SJSA1 (cell line): ENCODE measurements at places on chromosomes 2 and 18. TPM values are rescaled to one million over a fixed set of nuclear protein-coding genes. Genes with fewer than 3 reads are reported as not detected.

Gene SMCHD1
- 60.2 and 84.4 TPM in 2 replicates for total RNA-seq

Gene PAPOLG
- 8.1 and 13.7 TPM in 2 replicates for total RNA-seq

Gene PRKRA
- total RNA-seq, result 54.0 and 80.1 TPM in 2 replicates

Gene IFIH1
- 2.7 and 2.8 TPM in 2 replicates for total RNA-seq

Gene UGT1A5
- total RNA-seq, result not detected in 2 replicates

Gene GALNT14
- total RNA-seq, result 0.21 TPM in 1 of 2 replicates, not detected in the other

Gene IGFBP5
- 0.03 TPM in 1 of 2 replicates, not detected in the other for total RNA-seq

Gene ALPG
- 0.03 TPM in 1 of 2 replicates, not detected in the other for total RNA-seq

Gene UGT1A4
- not detected in 2 replicates for total RNA-seq

Gene DYSF
- total RNA-seq, result 12.1 and 17.2 TPM in 2 replicates

Gene L3MBTL4
- total RNA-seq, result 6.8 and 10.6 TPM in 2 replicates

Gene SLC30A3
- not detected in 2 replicates for total RNA-seq

Gene MYO7B
- total RNA-seq, result 1.2 and 1.8 TPM in 2 replicates

Gene ZC3H6
- total RNA-seq, result 0.69 and 5.6 TPM in 2 replicates

Gene INPP4A
- total RNA-seq, result 5.8 and 16.9 TPM in 2 replicates

Gene PID1
- total RNA-seq, result 0.18 and 2.1 TPM in 2 replicates

Gene ZNF892
- total RNA-seq, result 1.9 TPM in 2 replicates

Gene DNAH7
- total RNA-seq, result under 0.01 TPM in 1 of 2 replicates, not detected in the other

Gene COBLL1
- total RNA-seq, result 8.4 and 10.6 TPM in 2 replicates

Gene BMP10
- not detected in 2 replicates for total RNA-seq

Gene TFPI
- total RNA-seq, result 82.1 and 133 TPM in 2 replicates

Gene SLC38A11
- total RNA-seq, result not detected in 2 replicates

Gene AMER3
- not detected in 2 replicates for total RNA-seq

Gene TCF4
- 33.6 and 55.8 TPM in 2 replicates for total RNA-seq

Gene CPS1
- 16.0 and 24.7 TPM in 2 replicates for total RNA-seq

Gene LRRC30
- not detected in 2 replicates for total RNA-seq

Gene REG3G
- total RNA-seq, result not detected in 2 replicates

Gene IL1R2
- total RNA-seq, result 0.16 TPM in 1 of 2 replicates, not detected in the other

Gene LOXHD1
- total RNA-seq, result not detected in 2 replicates

Gene CDKL4
- 0.34 and 0.85 TPM in 2 replicates for total RNA-seq

Gene RAB6C
- total RNA-seq, result not detected in 2 replicates

Gene SERPINB8
- total RNA-seq, result 27.2 and 28.6 TPM in 2 replicates

Gene BARD1
- 47.0 and 48.6 TPM in 2 replicates for total RNA-seq

Gene TOGARAM2
- total RNA-seq, result 0.03 TPM in 1 of 2 replicates, not detected in the other

Gene COL5A2
- total RNA-seq, result 917 and 1,030 TPM in 2 replicates

Gene ARMC9
- total RNA-seq, result 15.2 and 19.1 TPM in 2 replicates

Gene LTBP1
- total RNA-seq, result 8.7 and 13.0 TPM in 2 replicates

Gene BUB1
- 52.8 and 109 TPM in 2 replicates for total RNA-seq

Gene RTP5
- total RNA-seq, result not detected in 2 replicates

Gene LOXL3
- 10.4 and 14.8 TPM in 2 replicates for total RNA-seq

Gene SPP2
- total RNA-seq, result not detected in 2 replicates

Gene IL36RN
- not detected in 2 replicates for total RNA-seq

Gene CCL20
- total RNA-seq, result not detected in 2 replicates

Gene AQP12A
- total RNA-seq, result not detected in 2 replicates

Gene PSTPIP2
- total RNA-seq, result 4.0 and 6.8 TPM in 2 replicates

Gene CLHC1
- 6.6 and 15.9 TPM in 2 replicates for total RNA-seq
